Lower lobe of right lung (tissue), 2 donors: ENCODE measurements at places on chromosomes 1 and 21. TPM values are rescaled to one million over a fixed set of nuclear protein-coding genes. Genes with fewer than 3 reads are reported as not detected.

DNA sequence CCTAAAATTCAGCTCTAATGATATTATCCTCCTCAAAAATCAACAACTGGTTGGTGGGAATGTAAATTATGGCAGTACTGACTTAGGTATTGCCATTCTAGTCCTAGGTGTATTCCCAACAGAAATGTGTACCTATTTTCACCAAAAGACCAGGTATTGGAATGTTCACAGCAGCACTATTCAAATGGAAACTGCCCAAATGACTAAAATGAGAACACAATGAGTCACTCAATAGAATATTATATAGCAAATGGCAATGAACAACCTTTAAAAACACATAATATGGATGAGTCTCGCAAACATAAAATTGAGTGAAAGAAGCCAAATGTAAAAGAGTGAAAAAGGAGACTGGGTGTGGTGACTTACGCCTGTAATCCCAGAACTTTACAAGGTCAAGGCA lies 44.9 kb downstream of the GADD45A start:
- no peak overlapping the region for H3K4me3 ChIP-seq
- H3K27me3 ChIP-seq, result no peaks in the 10 kb centered on the region
- DNase-seq, result no peak
- peaks cover 14% of the 10 kb centered on the region for H3K4me1 ChIP-seq
- H3K36me3 ChIP-seq, result no peaks in the 10 kb centered on the region
- H3K27ac ChIP-seq, result no peak overlapping the region

DNA sequence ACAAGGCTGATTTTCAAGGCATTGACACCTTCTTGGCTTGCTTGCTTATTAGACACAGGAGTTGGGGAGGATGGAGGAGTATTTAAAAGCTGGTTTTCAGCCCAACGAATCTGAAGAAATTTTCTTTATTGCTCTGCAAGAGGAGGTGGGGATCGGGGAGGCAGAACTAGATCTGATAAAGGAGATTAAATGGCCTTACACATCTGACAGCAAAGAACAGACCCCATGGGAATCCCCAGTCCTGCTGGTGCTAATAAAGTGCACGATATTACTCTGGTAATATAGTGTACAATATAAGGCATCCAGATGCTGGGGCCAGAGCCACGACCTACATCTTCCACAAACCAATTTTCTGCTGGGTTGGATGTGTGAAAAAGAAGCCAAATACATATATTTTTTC lies 323.0 kb downstream of the OMA1 start:
- no peak overlapping the region for H3K27ac ChIP-seq
- H3K27me3 ChIP-seq, result no peaks in the 10 kb centered on the region
- no peaks in the 10 kb centered on the region for H3K4me1 ChIP-seq
- no peaks in the 10 kb centered on the region for H3K36me3 ChIP-seq
- DNase-seq, result no peak

GRCh38 chr1:100053727-100054126 lies 79.0 kb downstream of the SASS6 start:
- no peaks in the 10 kb centered on the region for H3K27me3 ChIP-seq
- peaks cover 37% of the 10 kb centered on the region for H3K36me3 ChIP-seq
- H3K4me1 ChIP-seq, result peaks cover 13% of the 10 kb centered on the region
- no peak overlapping the region for H3K27ac ChIP-seq

DNA sequence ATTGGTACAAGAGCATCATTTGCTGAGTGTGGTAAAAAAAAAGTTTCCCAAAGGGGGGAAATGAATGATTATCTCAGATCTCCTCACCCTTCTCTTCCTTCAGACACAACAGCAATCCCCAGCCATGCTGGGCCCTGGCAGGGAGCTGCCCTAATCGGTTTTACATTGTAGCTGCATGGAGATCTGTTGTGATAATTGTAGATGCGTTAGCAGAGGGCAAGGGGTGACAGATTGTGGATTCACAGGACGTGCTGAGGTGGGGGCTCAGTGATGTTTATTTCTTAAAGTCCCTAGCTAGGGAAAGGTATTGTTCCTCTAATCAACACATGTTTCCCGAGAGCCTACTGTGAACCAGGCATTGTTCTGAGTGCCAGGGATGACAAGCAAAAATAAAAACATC lies 304.1 kb downstream of the PBX1 start:
- H3K36me3 ChIP-seq, result no peaks in the 10 kb centered on the region
- H3K4me1 ChIP-seq, result no peaks in the 10 kb centered on the region
- no peak for DNase-seq
- H3K27ac ChIP-seq, result no peak overlapping the region

DNA sequence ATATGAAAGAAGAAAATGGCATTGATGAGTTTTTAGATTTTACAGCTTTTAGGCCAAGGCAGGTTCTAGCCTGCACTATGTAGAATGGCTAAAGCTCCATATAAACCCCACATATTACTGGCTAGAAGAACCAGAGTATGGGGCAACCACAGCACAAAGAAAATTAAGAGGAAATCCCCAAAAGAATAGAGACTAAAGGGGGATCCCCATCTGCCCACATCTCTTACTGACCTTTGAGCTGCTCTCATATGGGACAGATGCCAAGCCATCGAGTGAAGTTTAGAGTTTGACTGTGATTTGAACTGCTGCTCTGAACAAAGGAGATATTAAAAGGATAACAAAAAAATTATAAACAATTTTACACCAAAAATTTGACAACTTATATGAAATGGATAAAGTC lies 102.2 kb upstream of the HAO2 start:
- no peak overlapping the region for H3K27ac ChIP-seq
- no peaks in the 10 kb centered on the region for H3K36me3 ChIP-seq
- H3K4me3 ChIP-seq, result no peak overlapping the region
- no peak for DNase-seq
- H3K27me3 ChIP-seq, result no peaks in the 10 kb centered on the region
- H3K4me1 ChIP-seq, result no peaks in the 10 kb centered on the region

DNA sequence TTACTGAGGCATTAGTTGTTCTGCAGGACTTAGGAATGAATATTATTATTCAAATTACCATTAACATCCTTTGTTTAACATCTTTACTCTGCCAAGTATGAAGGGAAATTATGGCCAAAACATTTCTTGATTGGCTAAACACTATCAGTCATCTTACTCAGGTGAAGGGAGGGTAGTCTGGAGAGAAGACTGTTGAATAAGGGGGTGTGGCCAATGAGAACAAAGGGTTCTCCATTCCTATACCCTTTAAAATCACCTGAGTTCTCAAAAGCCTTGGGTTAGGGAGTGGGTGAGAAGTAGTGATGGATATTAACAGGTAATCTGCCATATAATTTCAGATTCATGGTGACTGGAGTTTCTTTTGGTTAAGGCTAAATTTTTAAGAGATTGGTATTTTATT lies 19.3 kb downstream of the CRYZL1 start:
- peaks cover 63% of the 10 kb centered on the region for H3K36me3 ChIP-seq
- no peaks in the 10 kb centered on the region for H3K4me1 ChIP-seq
- H3K4me3 ChIP-seq, result no peak overlapping the region
- no peaks in the 10 kb centered on the region for H3K27me3 ChIP-seq
- DNase-seq, result no peak

GRCh38 chr1:225914947-225915346 lies 9.1 kb downstream of the PYCR2 start:
- H3K27ac ChIP-seq, result no peak overlapping the region
- peaks cover 33% of the 10 kb centered on the region for H3K36me3 ChIP-seq
- DNase-seq, result no peak
- no peaks in the 10 kb centered on the region for H3K27me3 ChIP-seq
- peaks cover 12% of the 10 kb centered on the region for H3K4me1 ChIP-seq

- no peak overlapping the region for H3K27ac ChIP-seq
- H3K4me3 ChIP-seq, result no peak overlapping the region
- H3K36me3 ChIP-seq, result no peaks in the 10 kb centered on the region
- H3K27me3 ChIP-seq, result no peaks in the 10 kb centered on the region
- no peak for DNase-seq
Measured at GRCh38 chr1:184959626-184960025, 14.7 kb downstream of the NIBAN1 start.

GRCh38 chr1:186681121-186681520 lies 898 bp upstream of the PTGS2 start:
- peaks cover 21% of the 10 kb centered on the region for H3K36me3 ChIP-seq
- no peak for DNase-seq

GRCh38 chr1:178341261-178341956 lies 155.4 kb downstream of the CLEC20A start:
- H3K36me3 ChIP-seq, result no peaks in the 10 kb centered on the region
- H3K4me3 ChIP-seq, result peak overlapping the region; percentile 10
- H3K27ac ChIP-seq, result no peak overlapping the region
- peaks cover 54% of the 10 kb centered on the region for H3K4me1 ChIP-seq
- DNase-seq, result peak; percentile 75

- H3K4me1 ChIP-seq, result no peaks in the 10 kb centered on the region
- no peak for DNase-seq
- H3K27me3 ChIP-seq, result no peaks in the 10 kb centered on the region
Measured at GRCh38 chr1:107169615-107170014, 28.8 kb downstream of the NTNG1 start.

Gene ZNF683
- total RNA-seq, result 1.2 TPM

Gene CAPN8
- 70.6 TPM for total RNA-seq

Gene TENT5C
- total RNA-seq, result 23.2 TPM

Gene OR2L13
- not detected for total RNA-seq

Gene SRRM1
- 115 TPM for total RNA-seq
